Activated CD4-positive, alpha-beta T cell treated with anti-CD3 and anti-CD28 coated beads, Interleukin-2, amount 50 U/mL, for 1 hour (primary cell): ENCODE measurements at places on chromosomes 1 and 21.

DNA sequence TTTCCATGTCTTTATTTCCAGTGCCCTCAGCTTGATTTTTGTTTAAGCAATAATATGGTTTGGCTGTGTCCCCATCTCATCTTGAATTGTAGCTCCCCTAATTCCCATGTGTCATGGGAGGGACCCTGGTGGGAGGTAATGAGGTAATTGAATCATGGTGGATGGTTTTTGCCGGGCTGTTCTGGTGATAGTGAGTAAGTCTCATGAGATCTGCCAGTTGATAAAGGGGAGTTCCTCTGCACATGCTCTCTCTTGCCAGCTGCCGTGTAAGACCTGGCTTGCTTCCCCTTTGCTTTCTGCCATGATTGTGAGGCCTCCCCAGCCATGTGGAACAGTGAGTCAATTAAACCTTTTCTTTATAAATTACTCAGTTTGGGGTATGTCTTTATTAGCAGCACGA is 559.6 kb upstream of the ADAMTS5 start:
- no peak for DNase-seq

DNA sequence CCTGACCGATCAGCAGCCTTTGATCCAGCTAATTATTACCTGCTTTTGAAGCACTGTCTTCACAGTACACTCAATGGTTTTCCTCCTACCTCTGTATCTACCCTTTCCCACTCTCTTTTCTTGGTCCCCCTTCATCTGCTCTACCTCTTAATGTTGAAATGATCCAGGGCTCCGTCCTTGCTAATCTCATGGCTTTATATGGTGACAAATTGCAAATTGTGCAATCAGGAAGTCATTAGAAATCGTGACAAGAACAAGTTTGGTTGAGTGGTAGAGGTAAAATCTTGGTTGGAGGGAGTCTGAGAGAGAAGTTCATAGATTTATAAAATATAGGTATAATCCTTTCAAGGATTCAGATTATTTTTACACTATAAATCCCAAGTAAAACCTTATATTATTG is 9.6 kb upstream of the CYB5R1 start:
- DNase-seq, result no peak

GRCh38 chr1:15411593-15412137 is 2.0 kb downstream of the EFHD2 start:
- DNase-seq, result no peak

DNA sequence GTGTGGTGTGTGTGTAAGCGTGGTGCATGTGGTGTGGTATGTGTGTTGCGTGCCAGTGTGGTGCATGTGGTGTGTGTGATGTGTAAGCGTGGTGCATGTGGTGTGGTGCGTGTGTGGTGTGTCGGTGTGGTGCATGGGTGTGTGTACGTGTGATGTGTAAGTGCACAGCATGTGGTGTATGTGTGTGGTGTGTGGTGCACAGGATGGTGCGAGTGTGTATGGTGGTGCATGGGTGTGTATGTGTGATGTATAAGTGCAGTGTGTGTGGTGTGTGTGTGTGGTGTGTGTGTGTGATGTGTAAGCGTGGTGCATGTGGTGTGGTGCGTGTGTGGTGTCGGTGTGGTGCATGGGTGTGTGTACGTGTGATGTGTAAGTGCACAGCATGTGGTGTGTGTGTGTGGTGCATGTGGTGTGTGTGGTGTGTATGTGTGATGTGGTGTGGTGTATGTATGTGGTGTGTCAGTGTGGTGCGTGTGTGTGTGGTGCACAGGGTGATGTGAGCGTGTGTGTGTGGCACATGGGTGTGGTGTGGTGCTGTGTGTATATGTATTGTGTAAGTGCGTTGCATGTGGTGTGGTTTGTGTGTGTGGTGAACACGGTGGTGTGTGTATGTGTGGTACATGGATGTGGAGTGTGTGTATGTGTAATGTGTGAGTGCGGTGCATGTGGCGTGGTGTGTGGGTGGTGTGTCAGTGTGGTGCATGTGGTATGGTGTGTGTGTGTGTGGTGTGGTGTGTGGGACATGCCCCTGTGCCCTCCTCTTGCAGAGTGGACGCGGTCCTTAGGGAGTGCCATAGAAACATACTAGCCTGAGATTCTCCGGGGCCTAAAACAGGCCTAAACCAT is 1.1 kb upstream of the C2CD2 start:
- no peak for DNase-seq

- DNase-seq, result no peak
Measured at GRCh38 chr1:204325944-204326343, 33.8 kb downstream of the PLEKHA6 start.

DNA sequence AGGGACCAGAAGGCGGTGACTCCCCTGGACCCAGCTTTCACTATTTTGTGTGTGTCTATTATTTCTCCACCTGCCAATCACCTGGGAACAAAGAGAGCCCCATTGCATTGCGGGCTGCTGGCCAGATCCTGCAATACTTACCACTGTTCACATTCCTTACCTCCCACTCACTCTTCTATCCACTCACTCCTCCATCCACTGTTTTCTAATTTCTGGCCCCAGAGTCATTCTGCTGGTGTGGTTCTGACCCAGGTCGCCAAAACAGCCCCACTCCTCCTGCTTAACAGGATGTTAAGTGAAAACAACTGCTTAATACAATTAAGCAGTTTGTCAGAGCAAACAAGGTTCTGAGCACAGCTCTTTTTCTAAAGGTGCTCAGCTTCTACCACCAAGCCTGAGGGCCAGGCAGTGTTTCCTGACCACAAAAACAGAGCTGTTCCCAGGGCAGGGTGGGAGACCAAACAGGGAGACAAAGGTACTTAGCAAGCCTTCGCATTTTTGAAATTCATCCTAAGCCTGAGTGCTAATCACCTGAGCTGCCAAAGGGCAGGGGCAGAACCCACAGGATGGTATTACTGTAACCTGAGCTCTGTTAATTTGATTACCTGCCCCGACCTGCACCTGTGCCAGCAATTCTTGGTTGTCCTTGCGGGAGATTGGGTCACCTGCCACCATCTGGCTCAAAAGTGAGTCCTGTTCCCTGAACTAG is 38.5 kb upstream of the EFCAB14 start:
- no peak for DNase-seq
